Ovary (tissue), 10 donors: ENCODE measurements at places on chromosomes 2 and 18. TPM values are rescaled to one million over a fixed set of nuclear protein-coding genes. Genes with fewer than 3 reads are reported as not detected.

DNA sequence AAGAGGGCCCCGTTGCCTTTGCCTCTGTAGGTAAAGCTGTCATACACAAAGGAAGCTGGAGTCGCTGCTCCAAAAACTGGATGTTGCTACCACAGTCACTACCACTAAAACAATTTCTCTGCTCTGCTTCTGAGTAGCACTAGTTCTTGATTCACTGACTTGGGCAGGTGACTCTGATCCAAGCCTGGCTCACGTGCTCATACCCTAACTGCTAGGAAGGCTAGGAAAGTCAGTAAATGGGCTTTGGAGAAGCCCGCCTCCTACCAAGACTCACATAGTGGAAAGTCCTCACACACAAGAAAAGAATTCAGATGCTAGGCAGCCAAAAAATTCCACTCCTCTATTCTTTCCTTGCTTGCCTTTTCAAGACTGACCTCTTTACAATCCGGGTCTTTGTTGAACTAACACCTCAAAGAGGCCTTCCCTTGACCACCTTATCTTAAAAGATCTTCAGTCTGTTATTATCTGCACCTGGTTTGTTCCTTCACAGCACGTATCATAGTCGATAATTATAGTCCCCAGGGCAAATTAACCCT lies 11.4 kb upstream of the DYNC1I2 start:
- no peaks in the 10 kb centered on the region for H3K36me3 ChIP-seq
- H3K4me1 ChIP-seq = no peaks in the 10 kb centered on the region
- no peak overlapping the region for H3K4me3 ChIP-seq
- no peak for DNase-seq
- H3K27me3 ChIP-seq = no peaks in the 10 kb centered on the region

DNA sequence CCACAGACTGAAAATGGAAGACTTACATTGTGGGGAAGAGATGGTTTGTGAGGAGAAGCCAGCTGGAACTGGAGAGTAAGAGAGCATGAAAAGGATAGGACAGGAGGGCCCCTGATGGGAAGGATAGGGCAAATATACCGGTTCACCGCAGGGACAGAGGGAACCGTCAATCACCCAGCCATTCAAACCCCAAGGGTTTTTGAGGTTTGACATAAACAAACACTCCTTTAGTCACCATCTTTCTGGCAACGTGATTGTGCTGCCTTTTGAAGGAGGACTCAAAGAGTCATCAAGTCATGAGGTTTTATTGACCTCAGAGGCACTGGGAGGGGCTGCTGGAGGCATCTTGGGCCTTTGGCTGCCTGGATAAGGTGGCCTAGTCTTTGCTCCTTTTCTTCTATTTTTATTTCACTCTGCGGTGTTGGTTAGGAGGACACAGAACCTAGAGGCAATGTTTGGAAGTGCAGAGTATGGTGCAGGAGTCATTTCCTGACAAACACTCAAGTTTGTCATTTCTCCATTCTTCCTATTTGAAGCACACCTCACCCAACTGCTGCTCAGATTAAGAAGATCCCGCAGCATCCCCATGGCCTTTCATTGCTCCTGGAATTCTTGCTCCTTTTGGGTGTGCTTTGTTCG lies 487.3 kb upstream of the SPRED2 start:
- H3K27me3 ChIP-seq = no peaks in the 10 kb centered on the region
- H3K4me1 ChIP-seq = peaks cover 11% of the 10 kb centered on the region
- no peak overlapping the region for H3K27ac ChIP-seq
- DNase-seq = no peak
- no peaks in the 10 kb centered on the region for H3K36me3 ChIP-seq

DNA sequence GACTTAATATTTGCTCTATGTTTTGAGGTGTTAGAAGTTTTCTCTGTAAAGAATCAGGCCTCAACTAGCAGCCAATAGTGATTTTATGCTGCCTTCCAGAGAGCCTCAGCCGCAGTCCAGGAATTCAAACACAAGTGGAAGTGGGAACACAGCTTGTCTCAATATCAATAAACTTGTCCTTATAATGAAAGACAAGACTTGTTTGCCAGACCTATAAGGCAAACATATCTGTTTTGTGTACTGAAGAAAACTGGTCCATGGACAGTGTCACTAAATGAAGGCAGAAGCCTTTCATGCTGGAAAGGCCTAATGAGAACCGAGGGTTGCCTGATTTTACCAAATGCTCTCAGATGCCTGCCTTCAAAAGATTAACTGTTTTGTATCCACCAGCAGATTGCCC lies 182.2 kb downstream of the EPHA4 start:
- no peak for DNase-seq
- H3K36me3 ChIP-seq = no peaks in the 10 kb centered on the region
- no peak overlapping the region for H3K4me3 ChIP-seq
- no peak overlapping the region for H3K27ac ChIP-seq
- no peaks in the 10 kb centered on the region for H3K27me3 ChIP-seq

DNA sequence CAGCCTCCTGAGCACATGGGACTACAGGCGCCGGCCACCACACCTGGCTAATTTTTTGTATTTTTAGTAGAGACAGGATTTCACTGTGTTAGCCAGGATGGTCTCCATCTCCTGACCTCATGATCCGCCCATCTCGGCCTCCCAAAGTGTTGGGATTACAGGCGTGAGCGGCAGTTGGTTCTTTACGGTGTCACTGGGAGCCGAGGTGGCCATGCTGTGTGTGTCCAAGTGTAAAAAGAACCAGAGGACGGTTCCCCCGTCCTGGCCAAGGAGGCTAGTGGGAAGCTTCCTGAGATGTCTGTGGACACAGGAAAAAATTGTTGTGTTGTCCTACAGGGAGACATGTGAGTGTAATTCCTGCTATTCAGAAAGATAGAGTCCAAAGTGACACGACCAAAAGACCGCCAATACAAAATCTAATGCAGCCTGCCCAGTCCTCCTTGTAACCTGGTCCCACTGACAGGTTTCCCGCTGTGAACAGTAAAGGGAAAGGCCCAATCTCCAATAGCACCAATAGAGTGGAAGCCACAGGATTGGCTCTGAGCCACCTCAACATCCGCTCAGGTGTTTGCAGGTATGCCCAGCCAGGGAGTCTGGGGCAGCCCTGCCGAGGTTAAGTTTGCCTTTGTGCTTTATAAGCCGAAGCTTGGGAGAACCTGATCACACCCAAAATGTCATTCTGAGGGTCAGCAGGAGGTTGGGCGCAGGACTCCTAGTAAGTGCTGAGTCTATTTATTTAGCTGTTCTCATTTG lies 40.6 kb downstream of the NCK2 start:
- DNase-seq = no peak
- H3K4me3 ChIP-seq = no peak overlapping the region
- no peaks in the 10 kb centered on the region for H3K36me3 ChIP-seq
- H3K4me1 ChIP-seq = peaks cover 14% of the 10 kb centered on the region
- H3K27me3 ChIP-seq = no peaks in the 10 kb centered on the region
- no peak overlapping the region for H3K27ac ChIP-seq

DNA sequence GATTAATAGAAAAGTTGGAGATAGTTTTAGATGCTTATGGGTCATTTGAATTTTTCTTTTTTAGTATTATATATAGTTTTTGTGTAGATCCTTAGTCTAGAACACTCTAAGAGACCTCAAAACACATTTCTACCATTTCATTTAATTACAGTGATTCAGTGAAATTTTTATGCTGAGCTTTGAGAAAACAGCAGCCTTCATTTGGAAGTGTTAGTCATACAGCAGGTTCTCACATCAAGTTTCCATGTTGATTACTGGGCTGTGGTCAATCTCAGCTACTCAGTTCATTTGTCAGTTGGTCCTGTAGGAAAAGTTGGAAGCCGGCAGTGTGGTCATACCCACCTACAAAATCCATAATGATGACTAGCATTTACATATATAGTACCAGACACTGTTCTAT lies 37.9 kb downstream of the MAP3K19 start:
- H3K27me3 ChIP-seq = no peaks in the 10 kb centered on the region
- H3K4me3 ChIP-seq = no peak overlapping the region
- H3K36me3 ChIP-seq = no peaks in the 10 kb centered on the region
- DNase-seq = no peak
- peaks cover 2% of the 10 kb centered on the region for H3K4me1 ChIP-seq
- no peak overlapping the region for H3K27ac ChIP-seq

The TRAK2 gene
- total RNA-seq = 29.0 TPM

The DUSP19 gene
- 4.1 TPM for total RNA-seq

DNA sequence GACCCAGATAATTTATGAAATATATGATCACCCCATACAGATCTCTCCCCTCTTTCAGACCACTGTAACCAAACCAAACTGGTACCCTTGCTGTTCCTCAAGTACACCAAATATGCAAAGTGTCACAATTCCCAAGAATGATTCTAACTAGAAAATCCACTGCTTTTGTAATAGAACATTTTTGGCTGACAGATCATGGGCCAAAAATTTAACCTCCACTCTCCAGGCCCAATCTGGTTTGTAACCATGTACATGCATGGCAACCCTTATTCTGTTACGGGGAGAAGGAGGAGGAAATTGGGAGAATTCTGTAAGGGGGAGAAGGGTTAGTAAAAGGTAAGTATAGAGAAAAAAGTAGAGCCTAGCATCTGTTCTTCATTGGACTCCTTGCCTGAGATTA lies 62.0 kb downstream of the IKZF2 start:
- H3K27me3 ChIP-seq = no peaks in the 10 kb centered on the region
- H3K4me3 ChIP-seq = no peak overlapping the region
- no peak overlapping the region for H3K27ac ChIP-seq
- peaks cover 1% of the 10 kb centered on the region for H3K4me1 ChIP-seq
- H3K36me3 ChIP-seq = no peaks in the 10 kb centered on the region
- DNase-seq = no peak

DNA sequence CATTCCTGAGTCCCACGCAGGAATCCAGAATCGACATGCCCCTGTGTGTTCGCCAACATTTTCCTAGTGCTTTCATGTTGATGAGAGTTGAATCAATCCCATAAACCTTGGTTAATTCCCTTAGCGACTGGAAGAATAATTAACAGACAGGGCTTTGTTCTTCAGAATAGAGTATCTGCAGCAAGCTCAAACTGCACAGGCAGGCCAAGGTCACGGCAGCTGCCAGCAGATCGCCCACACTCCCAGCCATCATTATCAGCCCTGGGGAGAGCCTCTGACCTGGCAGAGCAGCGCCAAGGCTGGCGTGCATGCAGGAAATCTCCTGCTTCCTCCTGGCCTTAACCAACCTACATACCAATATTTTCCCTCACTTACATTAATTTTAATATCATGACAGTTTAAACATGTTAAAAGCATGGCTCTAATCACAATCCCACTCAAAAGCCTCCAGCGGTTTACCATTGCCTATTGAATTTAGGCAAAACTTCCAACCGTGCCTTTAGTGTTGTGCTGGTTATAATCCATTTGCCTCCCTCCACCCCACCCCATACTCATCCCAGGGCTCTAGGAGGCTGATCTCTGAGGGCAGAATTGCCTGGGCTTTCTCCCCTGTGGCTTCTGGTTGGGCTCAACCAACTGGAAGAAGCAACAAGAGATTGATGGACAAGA lies 46.8 kb upstream of the NCK2 start:
- no peaks in the 10 kb centered on the region for H3K27me3 ChIP-seq
- H3K4me1 ChIP-seq = peaks cover 8% of the 10 kb centered on the region
- no peaks in the 10 kb centered on the region for H3K36me3 ChIP-seq
- H3K4me3 ChIP-seq = no peak overlapping the region
- DNase-seq = peak; percentile 37

The C1QL2 gene
- not detected for total RNA-seq

DNA sequence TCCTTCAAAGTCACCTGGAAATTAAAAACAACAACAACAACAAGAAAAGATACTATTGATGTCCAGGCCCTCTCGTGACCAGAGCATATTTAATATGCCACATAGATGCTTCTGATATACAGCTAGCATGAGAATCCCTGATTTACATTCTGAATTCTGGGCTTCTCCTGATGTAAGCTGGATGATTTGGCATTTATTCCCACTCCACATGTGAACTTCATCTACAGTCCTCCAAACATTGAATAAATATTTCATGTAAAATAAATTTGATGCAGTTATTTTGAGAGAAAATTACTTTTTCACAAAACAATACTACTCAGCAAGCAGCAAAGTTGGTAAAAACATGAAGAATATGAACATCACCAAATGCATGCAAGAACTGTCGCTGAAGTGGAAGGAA lies 453.2 kb upstream of the SETBP1 start:
- H3K4me3 ChIP-seq = no peak overlapping the region
- H3K27me3 ChIP-seq = no peaks in the 10 kb centered on the region
- no peaks in the 10 kb centered on the region for H3K4me1 ChIP-seq
- DNase-seq = no peak
- H3K27ac ChIP-seq = no peak overlapping the region

DNA sequence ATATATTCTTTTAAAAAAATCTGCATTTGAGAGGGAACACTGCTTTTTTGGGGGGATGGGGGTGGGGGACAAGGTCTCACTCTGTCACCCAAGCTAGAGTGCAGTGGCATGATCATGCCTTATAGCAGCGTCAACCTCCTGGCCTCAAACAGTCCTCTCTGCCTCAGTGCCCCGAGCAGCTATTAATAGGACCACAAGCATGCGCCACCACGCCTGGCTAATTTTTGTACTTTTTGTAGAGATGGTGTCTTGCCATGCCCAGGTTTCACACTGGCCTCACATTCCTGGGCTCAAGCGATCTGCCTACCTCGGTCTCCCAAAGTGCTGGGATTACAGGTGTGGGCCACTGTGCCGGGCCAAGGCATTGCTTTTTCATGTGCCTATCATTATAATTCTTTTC lies 154.2 kb downstream of the ATAD2B start:
- no peaks in the 10 kb centered on the region for H3K36me3 ChIP-seq
- no peaks in the 10 kb centered on the region for H3K27me3 ChIP-seq
- DNase-seq = no peak
- no peak overlapping the region for H3K27ac ChIP-seq
- no peak overlapping the region for H3K4me3 ChIP-seq

The WDR35 gene
- total RNA-seq = 16.0 TPM

- H3K27me3 ChIP-seq = no peaks in the 10 kb centered on the region
- H3K27ac ChIP-seq = no peak overlapping the region
- no peaks in the 10 kb centered on the region for H3K36me3 ChIP-seq
- DNase-seq = no peak
Observed at GRCh38 chr2:172113617-172114016, 10.9 kb upstream of the DLX2 start.

The CNDP1 gene
- total RNA-seq = not detected

DNA sequence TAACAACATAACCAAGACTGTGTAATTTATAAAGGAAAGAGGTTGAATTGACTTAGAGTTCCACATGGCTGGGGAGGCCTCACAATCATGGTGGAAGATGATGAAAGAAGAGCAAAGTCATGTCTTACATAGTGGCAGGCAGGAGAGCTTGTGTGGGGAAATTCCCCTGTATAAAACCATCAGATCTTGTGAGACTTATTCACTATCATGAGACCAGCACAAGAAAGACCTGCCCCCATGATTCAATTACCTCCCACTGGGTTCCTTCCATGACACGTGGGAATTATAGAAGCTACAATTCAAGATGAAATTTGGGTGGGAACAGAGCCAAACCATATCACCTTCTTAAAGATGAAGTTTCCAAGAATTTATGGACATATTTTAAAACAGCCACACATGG lies 2.5 kb upstream of the IL36RN start:
- H3K27me3 ChIP-seq = no peaks in the 10 kb centered on the region
- H3K36me3 ChIP-seq = no peaks in the 10 kb centered on the region

DNA sequence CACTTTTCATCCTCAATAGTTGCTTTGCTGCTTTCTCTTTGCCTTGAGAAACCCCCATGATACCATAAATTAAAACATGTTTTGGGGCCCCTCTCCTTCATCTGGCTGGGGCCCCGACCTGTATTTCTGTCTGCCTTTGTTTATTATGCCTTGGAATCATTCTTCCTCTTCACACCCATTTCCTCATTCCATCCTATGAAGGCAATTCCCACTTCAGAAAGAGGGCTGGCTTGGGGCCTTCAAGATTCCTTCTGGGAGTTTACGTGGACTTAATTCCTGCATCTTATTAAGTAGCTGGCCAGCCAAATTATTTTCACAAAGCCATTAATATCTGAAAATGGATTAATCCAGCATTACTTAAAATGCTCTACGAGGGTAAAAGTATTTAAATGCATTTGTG lies 6.8 kb upstream of the LRRTM1 start:
- H3K4me1 ChIP-seq = no peaks in the 10 kb centered on the region
- no peak overlapping the region for H3K27ac ChIP-seq
- no peaks in the 10 kb centered on the region for H3K27me3 ChIP-seq
- no peaks in the 10 kb centered on the region for H3K36me3 ChIP-seq
- no peak for DNase-seq
- no peak overlapping the region for H3K4me3 ChIP-seq
